ENCODE measurements at places on chromosomes 3 and 15.

DNA sequence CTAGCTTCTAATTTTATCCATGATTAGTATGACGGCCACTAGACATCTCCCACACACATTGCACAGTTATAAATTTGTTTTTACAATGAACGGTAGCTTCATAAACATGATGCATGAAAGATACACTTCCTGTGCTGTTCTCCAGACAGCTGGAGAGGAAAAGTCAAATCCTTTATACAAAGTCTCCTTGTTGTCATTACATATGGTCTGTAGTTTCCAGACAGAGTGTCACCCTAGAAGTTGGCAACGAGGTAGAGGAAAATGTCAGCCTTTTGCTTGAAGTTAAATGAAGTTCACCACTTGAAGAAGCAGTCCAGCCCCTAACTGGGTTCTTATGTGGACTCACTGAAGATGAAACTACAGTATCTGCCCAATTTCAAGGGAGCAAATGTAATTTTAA is 253.0 kb upstream of the P2RY1 start:
- DNase-seq, result no peak

GRCh38 chr3:12158387-12159226 is at the start of gene TIMP4:
Gene TIMP4 (minus strand): TSS chr3:12158912. CDS start chr3:12158840, 72 bp downstream.
- no peak for DNase-seq

GRCh38 chr3:45874677-45875346 is 11.5 kb upstream of the CCR9 start:
- no peak for DNase-seq

DNA sequence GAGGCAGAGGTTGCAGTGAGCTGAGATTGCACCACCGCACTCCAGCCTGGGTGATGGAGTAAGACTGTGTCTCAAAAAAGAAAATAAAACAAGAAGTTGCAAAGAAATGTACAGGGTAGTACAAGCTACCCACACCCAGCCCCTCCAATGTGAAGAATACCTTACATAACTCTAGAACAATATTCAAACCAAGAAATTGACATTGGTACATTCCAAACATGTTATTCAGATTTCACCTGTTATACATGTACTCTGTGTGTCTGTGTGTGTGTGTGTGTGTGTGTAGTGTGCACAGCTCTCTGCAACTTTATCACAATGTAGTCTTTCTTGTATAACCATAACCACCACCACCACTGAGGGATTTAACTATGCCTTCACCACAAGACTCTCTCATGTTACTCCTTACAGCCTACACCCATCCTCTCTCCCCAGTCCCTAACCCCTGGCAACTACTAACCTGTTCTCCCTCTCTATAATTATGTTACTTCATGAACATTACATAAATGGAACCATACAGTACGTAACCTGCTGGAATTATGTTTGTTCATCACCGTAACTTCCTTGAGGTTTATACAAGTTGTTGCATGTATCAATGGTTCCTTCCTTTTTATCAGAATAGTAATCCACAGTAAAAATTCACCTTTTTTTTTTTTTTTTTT is 16.2 kb upstream of the TJP1 start:
- DNase-seq, result no peak

- no peak for DNase-seq
These were observed 153.3 kb downstream of the ECT2 start for GRCh38 chr3:172903642-172904320.

DNA sequence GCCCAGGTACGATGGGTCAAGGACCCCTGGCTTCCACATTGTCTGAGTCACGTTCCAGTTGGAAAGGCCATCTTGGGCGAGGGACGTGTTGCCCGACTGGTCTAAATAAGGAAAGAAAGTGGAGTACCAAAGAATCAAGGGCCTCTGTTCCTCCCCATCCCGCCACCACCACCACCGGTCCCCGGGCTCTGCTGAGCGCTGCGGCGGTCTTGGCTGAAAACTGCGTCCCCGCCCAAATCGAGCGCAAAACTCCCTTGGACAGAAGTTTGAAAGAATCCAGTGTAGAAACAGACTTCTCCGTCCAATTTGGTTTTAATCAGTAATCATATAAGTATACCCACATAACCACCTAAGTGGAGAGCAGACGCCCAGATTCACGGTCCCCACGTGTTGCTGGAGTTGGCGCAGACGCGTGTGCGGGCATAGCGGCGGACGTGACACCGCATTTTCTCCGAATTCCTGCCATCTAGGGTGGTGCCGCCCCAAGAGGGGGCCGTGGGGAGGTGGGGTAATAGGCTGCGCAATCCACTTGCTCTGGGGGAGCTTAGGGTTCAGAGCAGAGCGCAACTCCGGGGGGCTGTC is 243.8 kb upstream of the TOPAZ1 start:
- DNase-seq, result no peak

GRCh38 chr3:155420881-155421486 is 127.5 kb upstream of the STRIT1 start:
- no peak for DNase-seq

DNA sequence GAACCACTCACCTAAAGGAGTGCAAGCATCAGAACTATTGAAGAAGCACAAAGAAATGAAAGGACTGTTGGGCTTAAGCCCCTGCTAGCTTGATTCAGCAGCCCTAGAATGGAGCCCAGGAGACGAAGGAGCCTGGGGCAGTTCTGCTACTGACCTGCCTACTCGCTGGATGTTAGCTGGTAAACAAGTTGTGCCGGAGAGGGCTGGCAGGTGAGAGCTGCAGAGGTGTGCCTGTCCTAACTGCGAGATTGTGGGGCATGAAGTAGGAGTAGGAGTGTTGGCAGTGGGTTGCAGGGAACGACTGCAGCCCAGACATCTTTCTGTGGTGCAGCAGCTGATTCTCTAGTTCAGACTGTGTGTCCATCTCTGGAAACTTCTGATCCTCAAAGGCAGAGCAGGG is 75.2 kb upstream of the GSK3B start:
- DNase-seq, result no peak

GRCh38 chr3:21447476-21448151 is 303.4 kb downstream of the ZNF385D start:
- no peak for DNase-seq

DNA sequence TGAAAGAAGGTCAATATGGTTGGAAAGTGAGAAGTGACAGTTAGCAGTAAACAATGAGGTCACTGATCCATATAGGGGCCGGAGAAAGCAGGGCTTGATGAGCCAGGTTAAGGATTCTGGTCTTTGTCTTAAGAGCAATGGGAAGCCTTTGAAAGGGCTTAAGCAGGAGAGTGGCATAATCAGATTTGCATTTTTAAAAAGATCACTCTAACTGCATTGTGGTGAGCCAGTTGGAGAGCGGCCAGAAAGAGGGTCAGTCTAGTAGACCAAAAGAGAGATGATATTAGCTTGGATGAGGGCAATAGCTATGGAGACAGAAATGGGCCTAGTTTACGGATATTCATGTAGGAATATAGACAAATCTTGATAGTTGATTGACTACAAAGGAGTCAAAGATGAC is 46.6 kb downstream of the CPNE4 start:
- DNase-seq, result no peak

- no peak for DNase-seq
These were observed 150.2 kb downstream of the SMAD6 start for GRCh38 chr15:66852064-66852905.

DNA sequence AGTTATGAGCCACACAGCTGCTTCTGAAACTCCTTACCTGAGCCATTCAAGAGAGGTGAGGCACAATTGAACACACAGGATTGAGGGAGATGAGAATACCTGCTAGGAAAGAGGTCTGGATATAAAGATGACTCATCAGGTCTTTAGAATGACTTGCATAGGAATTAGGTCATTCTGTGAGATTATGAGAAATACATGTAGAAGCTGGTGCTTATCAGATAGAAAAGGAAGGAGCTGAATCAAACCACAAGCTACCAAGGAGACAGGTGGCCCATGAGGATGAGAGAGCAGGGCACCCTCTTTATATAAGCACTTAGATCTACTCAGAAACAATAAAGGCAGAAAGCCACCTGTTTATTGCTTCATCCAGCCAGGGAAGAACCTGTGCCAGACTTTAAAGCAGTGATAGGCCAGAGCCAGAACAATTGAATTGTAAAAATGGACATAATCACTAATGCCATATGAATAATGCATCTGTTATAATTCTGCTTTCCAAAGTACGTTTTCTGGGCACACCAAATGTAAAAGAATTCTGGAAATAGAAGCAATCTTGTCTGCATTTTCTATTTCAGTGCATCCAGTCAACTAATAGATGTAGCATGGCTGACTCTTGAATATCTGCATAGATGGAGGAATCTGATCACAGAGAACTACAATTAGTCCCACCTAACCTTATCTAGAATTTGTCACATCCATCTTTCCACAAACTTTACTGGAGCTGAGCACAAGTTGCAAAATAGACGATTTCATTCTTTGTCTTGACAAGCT is 74.9 kb downstream of the PIK3R4 start:
- no peak for DNase-seq

DNA sequence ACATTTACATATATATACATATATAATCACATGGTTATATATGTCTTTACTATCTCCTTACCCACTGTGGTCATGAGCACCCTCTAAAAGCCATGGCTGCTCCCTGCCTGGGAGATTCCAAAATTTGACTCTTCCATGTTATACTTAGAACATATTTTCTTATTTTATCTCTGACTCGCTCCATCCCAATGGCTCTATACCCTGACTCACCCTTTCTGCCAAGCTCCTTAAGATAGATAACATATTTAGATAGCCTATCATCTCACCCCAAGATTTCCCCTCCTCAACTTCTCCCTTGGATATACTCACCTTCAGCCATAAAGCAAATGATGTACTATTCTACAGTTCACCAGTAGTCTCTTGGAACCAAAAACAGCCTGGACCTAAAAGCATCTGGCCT is 65.1 kb downstream of the CD200R1L start:
- no peak for DNase-seq

GRCh38 chr3:54931182-54931581 is 3.3 kb upstream of the LRTM1 start:
- no peak for DNase-seq

GRCh38 chr3:49793486-49794085 is 6.1 kb downstream of the CDHR4 start:
- no peak for DNase-seq

- no peak for DNase-seq
These were observed 18.4 kb downstream of the KLF13 start for GRCh38 chr15:31344823-31345605.

GRCh38 chr15:65651831-65652749 is 30.4 kb downstream of the SLC24A1 start:
- no peak for DNase-seq

GRCh38 chr3:125683067-125683829 is 88.0 kb upstream of the OSBPL11 start:
- no peak for DNase-seq

- no peak for DNase-seq
These were observed 168.1 kb upstream of the MBNL1 start for GRCh38 chr3:152100491-152101132.

GRCh38 chr15:48645558-48646330 is at the start of gene FBN1:
Gene FBN1 (minus strand): TSS chr15:48645709. CDS start chr15:48644769, 940 bp downstream.
- no peak for DNase-seq

DNA sequence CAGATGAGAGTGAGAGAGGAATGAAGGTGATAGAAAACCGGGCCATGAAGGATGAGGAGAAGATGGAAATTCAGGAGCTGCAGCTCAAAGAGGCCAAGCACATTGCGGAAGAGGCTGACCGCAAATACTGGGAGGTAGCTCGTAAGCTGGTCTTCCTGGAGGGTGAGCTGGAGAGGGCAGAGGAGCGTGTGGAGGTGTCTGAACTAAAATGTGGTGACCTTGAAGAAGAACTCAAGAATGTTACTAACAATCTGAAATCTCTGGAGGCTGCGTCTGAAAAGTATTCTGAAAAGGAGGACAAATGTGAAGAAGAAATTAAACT is 88.9 kb downstream of the EOMES start:
- no peak for DNase-seq

- DNase-seq, result no peak
These were observed 192.8 kb upstream of the ST8SIA2 start for GRCh38 chr15:92200891-92201290.

DNA sequence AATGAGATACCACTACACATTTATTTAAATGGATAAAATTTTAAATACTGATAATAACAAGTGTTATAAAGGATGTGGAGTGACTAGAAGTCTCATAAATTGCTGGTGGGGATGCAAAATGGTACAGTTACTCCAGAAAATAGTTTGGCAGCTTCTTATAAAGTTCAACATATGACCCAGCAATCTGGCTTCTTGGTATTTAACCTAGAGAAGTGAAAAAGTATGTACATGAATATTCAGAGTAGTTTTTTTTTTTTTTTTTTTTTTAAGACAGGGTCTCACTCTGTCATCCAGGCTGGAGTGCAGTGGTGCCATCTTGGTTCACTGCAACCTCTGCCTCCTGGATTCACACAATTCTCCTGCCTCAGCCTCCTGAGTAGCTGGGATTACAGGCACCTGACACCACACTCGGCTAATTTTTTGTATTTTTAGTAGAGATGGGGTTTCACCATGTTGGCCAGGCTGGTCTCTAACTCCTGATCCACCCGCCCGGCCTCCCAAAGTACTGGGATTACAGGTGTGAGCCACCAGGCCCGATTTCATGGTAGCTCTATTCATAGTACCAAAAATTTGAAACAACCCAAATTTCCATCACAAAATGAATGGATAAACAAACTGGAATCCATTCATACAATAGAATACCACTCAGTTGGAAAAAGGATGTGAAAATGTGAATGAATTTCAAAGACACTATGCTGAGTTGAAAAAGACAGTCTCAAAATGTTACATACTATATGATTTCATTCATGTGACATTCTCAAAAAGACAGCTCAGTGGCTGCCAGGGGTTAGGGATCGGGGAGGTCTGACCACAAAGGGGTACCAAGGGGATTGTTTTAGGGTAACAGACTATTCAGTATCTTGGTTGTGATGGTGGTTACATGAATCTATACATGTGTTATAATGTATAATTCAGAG is 14.4 kb downstream of the RRP9 start:
- no peak for DNase-seq

DNA sequence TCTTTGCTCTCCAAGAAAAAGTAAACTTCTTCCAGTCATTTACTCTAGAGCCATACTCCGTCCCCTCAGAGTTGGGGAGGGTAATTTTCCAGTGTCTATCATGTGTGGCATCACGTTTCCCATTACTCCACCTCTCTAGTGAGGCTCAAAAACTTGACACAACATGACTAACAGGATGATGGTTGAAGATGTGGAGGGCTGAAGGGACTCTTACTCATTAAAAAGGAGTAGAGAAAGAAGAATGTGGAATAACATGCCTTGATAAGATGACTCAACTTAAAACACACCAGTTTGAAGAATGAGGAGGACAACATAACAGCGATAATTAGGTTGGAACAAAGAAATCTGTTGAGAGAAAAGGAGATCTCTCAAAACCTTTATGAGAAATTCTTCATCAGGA is 894.3 kb downstream of the OTOL1 start:
- no peak for DNase-seq

- DNase-seq, result no peak
These were observed 8.3 kb downstream of the ARL13B start for GRCh38 chr3:93988283-93988682.

DNA sequence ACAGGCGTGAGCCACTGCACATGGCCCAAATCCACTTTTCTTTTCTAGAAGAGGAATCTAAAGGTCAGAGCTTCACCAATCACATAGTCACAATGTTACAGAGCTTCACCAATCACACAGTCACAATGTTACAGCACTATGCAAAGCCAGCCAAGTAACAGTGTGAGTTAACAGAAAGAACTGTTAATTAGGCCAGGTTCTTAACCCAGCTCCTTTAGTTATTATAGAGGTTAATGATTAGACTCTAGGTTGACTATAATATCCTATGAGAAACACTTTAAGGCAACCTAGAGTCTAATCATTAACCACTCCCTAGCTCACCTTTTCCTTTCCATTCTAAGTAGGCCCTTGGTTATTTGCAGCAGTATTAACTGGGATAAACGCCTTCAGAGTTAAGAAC is 54.0 kb downstream of the TASOR start:
- DNase-seq, result no peak

GRCh38 chr3:27357665-27358258 is 11.4 kb downstream of the NEK10 start:
- DNase-seq, result peak; percentile 11

Data from activated CD4-positive, alpha-beta T cell treated with anti-CD3 and anti-CD28 coated beads, Interleukin-2, amount 50 U/mL, for 24 hours (primary cell).